H1 (cell line): ENCODE measurements at places on chromosomes 12 and 14. TPM values are rescaled to one million over a fixed set of nuclear protein-coding genes. Genes with fewer than 3 reads are reported as not detected.

DNA sequence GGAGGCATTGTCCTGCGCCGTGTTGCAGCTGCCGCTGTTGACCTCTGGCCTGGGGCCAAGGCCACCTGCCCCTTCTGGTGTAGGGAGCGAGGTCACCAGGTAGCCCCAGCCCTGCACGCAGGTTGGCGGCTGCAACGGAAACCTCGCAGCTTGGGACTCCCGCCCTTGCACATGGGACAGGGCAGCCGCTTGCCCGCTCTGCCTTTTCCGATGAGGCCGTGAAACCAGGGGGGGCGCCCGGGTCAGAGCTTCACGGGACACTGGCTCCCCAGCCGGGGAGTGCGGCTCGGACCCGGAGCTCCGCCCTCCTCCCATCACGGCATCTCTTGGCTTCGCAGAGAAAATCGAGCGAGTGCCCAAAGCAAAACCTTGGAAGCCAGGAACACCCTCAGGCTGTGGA lies 25.4 kb downstream of the DNAH10 start:
- no peak for DNase-seq

Gene DBX2
- not detected in 2 replicates for total RNA-seq

Gene MMP19
- total RNA-seq, result 2.6 and 2.7 TPM in 2 replicates

- no peak for DNase-seq
These were observed 257.8 kb upstream of the CCDC196 start for GRCh38 chr14:66228267-66228970.

Gene KANSL2
- total RNA-seq, result 46.1 and 48.4 TPM in 2 replicates

DNA sequence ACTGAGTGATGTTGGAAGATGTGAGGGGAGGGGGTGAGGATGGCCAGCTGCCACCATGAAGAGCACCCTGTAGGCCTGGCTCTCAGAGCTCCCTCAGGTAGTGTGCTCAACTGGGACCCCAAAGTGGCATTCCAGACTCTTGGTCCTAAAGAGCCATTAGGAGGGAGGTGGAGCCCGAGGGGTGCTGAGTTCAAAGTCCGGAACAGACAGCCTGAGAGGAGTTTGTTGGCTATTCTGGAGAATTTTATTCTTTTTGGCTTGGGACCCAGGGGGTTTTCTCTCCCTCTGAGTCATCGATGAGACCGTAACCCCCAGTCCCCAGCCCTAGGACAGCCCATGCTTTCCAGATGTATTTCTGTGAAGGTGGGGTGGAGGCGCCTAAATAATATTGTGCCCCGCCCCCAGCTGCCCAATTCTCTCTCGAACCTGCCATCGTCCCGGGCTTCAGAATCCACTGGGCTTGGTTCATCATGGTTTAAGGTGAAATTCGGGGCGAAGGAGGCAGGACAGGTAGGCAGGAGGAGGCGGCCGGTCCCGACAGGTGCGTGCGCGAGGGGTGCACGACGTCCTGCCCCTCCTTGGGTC lies 690 bp upstream of the RBP5 start:
- DNase-seq, result no peak

DNA sequence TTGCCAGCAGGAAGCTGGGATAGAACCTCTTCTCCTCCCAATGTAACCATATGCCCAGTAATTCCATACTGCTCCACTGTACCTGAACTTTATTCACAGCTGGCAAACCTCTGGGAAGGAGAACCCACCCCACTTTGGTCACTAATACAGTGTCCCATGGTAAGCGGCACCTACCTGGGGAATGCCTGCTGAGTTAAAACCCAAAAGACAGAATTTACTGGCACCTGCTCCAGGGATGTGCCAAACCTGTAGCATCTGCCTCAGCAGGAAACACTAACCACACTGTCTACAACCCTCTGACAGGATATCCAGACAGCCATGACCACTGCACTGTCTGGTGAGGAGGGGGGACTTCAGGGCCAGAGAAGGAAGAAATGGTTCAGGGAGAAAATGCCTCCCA lies 26.6 kb downstream of the DDX24 start:
- DNase-seq, result no peak

- no peak for DNase-seq
These were observed 81.6 kb downstream of the PLEKHG7 start for GRCh38 chr12:92784356-92784755.

- no peak for DNase-seq
These were observed 73.6 kb downstream of the ETNK1 start for GRCh38 chr12:22698576-22698975.
